ENCODE measurements at places on chromosomes 5 and 9.

- DNase-seq: no peak
Observed at GRCh38 chr9:96567203-96567700, 52.4 kb downstream of the CDC14B start.

DNA sequence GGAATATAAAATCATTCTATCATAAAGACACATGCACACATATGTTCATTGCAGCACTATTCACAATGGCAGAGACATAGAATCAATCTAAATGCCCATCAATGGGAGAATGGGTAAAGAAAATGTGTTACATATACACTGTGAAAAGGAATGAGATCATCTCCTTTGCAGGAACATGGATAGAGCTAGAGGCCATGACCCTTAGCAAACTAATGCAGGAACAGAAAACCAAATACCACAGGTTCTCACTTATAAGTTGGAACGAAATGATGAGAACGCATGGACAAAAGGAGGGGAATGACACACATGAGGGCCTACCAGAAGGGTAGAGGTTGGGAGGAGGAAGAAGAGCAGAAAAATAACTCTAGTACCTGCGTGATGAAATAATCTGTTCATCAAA is 21.0 kb upstream of the RANBP6 start:
- no peak for DNase-seq

DNA sequence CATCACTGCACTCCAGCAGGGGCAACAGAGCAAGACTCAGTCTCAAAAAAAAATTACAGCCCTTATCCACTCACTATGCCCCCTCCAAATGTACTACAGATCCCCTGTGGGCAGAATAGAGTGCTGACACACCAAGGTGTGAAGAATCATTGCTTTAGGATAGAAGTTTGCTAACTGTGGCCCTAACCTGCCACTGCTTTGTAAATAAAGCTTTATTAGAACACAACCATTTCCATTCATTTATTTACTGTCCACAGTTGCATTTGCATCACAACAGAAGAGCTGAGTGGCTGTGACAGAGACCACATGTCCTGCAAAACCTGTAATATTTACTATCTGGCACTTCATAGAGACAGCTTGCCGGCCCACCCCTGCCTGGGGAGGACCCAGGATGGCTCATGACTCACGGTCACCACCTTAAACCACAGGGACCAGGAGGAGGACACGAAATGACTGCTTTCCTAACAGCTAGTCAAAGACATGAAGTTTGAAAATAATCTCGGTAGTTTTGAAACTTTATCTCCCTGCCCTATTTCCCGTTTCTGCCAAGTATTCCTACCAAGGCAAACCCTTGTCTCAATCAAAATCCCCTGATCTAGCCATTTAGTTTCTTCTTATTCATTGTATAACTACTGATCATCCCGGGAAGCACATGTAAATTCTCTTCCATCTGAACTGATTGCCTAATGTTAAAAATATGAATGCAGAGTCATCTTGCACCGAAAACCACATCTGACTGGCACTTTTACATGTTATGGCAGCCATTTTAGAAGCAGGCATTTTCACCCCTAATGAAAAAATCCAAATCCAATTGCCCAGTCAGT is 206.1 kb downstream of the SLIT3 start:
- no peak for DNase-seq

DNA sequence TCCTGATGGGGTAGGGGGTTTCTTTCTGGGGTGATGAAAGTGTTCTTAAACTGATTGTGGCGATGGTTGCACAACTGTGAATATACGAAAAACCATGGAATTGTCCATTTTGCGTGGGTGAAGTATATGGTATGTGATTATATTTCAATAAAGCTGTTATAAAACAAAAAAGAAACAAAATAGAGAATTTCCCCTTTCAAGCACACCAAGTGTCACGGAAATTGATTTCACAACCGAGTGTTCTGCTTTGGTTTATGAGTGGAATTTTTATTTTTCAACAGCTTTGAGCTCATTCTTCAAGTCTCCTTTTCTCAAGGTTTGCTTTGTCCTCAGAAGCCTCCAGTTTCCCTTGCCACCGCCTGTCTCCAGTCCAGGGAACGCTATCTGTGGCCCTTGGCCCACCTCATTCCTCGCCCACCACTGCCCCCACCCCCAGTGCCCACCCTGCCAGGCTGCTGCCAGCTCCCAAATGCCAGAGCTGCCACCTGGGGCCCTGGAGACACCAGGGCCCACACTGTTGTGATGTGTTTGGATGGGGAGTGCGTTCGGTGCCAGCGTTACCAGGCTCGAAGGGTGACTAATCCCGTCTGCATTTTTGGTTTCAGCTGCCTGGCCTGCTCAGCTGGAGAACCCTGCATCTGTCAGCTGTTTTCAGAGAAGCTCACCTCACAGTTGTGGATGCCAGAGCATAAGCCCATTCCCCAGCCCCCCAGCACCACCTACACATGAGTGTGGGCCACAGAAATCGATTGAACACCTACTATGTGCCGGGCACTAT is 30.4 kb downstream of the DUSP1 start:
- no peak for DNase-seq

DNA sequence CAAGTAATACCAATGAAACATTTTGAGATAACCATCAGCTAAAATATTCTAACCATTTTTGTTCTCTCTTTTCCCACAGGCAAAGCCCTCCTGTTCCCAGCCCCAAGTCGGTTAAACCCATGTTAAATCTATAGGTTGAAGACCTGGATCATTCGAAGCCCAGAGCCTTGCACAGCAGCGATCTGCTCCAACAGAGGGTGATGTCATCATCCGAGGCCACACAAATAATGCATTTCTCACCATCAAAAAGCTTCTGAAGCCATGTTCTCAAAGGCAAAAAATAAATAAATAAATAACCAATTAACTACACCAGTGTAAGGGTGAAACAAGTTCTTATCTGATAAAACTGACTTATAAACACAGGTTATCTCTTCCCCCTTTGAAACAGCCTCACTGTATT is 169.2 kb downstream of the ENTREP1 start:
- no peak for DNase-seq

- no peak for DNase-seq
Observed at GRCh38 chr5:164234321-164234720, 728.9 kb downstream of the MAT2B start.

- DNase-seq: no peak
Observed at GRCh38 chr9:102845827-102846371, 149.2 kb upstream of the CYLC2 start.

DNA sequence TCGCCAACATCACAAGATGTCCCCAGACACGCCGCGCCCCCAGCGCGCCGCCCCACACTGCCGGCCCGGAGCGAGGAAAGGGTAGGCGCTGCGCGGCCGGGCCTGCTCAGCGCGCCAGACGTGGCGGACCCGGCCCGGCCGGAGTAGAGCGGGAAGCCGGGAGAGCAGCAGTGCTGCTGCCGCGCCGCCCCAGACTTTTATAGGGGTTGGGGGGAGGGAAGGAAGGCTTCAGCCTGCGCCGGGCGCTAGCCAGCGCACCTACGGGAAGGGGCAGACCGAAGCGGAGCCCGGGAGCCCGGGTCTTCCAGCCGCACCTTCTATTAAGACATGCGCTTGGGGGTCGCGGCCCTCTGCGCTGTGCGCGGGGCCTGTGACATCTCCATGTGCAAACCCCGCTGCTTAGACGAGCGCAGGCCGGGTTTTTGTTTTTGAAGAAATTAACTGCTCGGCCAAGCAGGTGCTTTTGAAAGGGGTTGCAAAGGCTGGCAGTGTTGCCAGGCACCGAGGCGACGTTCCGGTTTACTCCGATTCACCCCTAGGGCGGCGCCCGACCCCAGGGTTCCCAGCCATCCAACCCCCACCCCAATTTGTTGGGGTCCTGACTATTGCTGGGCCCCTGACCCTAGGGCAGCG is 353 bp upstream of the PAX5 start:
- DNase-seq: no peak

DNA sequence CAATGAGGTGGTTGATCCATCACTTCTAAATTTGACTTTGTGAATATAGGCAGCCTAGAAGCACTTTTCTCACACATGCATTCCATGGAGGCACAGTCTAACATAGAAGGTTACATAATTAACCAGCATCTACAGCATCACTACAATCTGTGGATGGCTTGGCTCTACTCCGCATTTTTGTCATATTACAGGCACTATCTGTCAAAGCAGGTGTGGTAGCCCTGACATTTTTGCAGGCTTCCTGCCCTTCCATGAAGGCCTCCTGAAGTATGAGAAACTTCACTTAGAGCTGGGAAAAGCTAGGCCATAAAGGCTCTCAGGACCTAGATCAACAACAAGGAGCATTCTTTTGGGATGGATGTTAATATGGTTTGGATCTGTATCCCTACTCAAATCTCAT is 378.0 kb downstream of the ANXA1 start:
- DNase-seq: no peak

- DNase-seq: no peak
Observed at GRCh38 chr9:34985311-34985899, 4.1 kb upstream of the DNAJB5 start.

GRCh38 chr9:107046692-107047091 is 183.7 kb downstream of the ZNF462 start:
- no peak for DNase-seq

GRCh38 chr5:127934791-127935256 is 148.7 kb upstream of the SLC12A2 start:
- DNase-seq: no peak

DNA sequence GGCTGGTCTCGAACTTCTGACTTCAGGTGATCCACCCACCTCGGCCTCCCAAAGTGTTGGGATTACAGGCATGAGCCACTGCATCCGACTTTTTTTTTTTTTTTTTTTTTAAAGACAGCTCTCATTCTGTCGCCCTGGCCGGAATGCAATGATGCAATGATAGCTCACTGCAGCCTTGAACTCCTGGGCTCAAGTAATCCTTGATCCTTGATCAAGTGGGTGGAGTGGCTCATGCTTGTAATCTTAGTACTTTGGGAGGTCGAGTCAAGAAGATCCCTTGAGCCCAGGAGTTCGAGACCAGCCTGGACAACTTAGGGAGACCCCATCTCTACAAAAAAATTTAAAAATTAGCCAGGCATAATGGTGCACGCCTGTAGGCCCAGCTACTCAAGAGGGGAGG is 8.1 kb downstream of the SEC24A start:
- DNase-seq: no peak
